ENCODE measurements at places on chromosomes 11 and 22.

GRCh38 chr22:49517211-49517610, 310.5 kb downstream of the BRD1 start:
- no peak for DNase-seq

- DNase-seq, result no peak
Measured at GRCh38 chr22:30843245-30843644, 125.3 kb downstream of the MORC2 start.

- DNase-seq, result no peak
Measured at GRCh38 chr11:84247926-84248325, 961.8 kb upstream of the CCDC90B start.

DNA sequence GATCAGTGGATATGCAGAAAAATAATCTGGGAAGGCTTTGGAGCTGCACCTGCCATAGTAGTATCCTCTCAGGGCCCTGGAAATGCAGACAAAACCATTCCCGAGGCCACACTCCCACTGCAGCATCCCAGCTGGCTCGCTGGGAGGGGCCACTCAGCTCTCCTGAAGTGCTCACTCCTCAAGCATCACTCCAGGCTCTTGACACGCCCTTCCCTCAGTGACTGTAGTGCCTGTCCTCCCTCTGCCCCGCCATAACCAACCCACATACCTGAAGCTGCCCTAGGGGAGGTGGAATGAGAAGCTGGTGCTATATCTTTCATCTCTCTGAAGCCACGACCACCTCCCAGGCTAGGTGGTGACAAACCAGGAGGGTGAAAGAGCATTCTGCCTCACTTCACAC, 4.8 kb downstream of the DSCAML1 start:
- DNase-seq, result no peak

- no peak for DNase-seq
Measured at GRCh38 chr11:101129203-101129943, at the start of gene PGR. TSS of gene PGR (minus strand) at chr11:101129813. CDS start at chr11:101129070, 743 bp downstream.
